ENCODE measurements at places on chromosomes 11 and 22. TPM values are rescaled to one million over a fixed set of nuclear protein-coding genes. Genes with fewer than 3 reads are reported as not detected.

- no peaks in the 10 kb centered on the region for H3K36me3 ChIP-seq
- no peaks in the 10 kb centered on the region for H3K4me1 ChIP-seq
- no peak overlapping the region for H3K4me3 ChIP-seq
- no peaks in the 10 kb centered on the region for H3K27me3 ChIP-seq
- no peak overlapping the region for H3K27ac ChIP-seq
Observed at GRCh38 chr11:93591247-93591898, 48.2 kb upstream of the SMCO4 start.

- H3K4me3 ChIP-seq = no peak overlapping the region
- H3K27me3 ChIP-seq = no peaks in the 10 kb centered on the region
- no peak overlapping the region for H3K27ac ChIP-seq
Observed at GRCh38 chr11:110251836-110252235, 44.6 kb downstream of the RDX start.

DNA sequence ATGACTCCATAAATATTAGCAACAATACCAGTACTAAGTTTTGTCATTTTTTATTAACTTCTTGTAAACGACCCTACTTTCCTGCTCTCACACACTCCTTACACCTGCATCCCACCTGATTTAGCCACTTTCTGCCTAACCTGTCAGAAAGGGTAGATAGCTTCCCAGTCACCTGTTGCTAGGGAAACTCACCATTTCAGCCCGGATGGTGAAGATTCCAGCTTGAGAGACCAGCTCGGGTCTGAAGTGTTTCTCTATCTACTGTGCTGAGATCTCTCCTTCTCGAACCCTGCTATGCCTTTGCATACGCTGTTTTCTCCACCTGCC lies at the start of gene PARVG:
Gene PARVG (plus strand): TSS at position 220 of the 327 bp plus-strand sequence. CDS start 2,405 bp downstream, outside the sequence.
- DNase-seq = no peak
- H3K36me3 ChIP-seq = no peaks in the 10 kb centered on the region
- H3K4me1 ChIP-seq = no peaks in the 10 kb centered on the region
- no peak within 1 kb of the TSS for H3K4me3 ChIP-seq

GRCh38 chr22:41914611-41915034 lies 251 bp downstream of the SHISA8 start:
- no peak overlapping the region for H3K4me3 ChIP-seq
- DNase-seq = no peak
- H3K27me3 ChIP-seq = peaks cover 5% of the 10 kb centered on the region
- H3K27ac ChIP-seq = no peak overlapping the region
- no peaks in the 10 kb centered on the region for H3K36me3 ChIP-seq

GRCh38 chr11:115869780-115870431 lies 365.7 kb upstream of the CADM1 start:
- H3K27me3 ChIP-seq = no peaks in the 10 kb centered on the region
- no peaks in the 10 kb centered on the region for H3K36me3 ChIP-seq
- no peak overlapping the region for H3K4me3 ChIP-seq
- H3K27ac ChIP-seq = no peak overlapping the region
- DNase-seq = peak; percentile 65

GRCh38 chr11:27679136-27680015 lies 20.9 kb downstream of the BDNF start:
- no peak overlapping the region for H3K27ac ChIP-seq
- no peaks in the 10 kb centered on the region for H3K36me3 ChIP-seq
- H3K27me3 ChIP-seq = no peaks in the 10 kb centered on the region
- H3K4me3 ChIP-seq = no peak overlapping the region

DNA sequence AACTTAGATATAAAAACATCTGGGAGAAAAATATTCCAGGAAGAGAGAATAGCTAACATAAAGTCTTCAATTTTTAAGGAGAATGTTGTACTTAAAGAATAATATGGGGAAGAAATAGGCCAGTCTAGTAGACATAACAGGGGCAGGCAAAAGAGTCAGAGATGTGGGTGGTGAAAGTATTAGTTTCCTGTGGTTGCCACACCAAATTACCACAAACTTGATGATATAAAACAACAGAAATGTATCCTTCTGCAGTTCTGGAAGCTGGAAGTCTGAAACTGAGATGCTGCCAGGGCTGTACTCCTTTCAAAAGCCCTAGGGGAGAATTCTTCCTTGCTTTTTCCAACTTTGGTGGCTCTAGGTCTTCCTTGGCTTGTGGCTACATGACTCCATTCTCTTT lies 1309.7 kb downstream of the LRRC4C start:
- H3K4me1 ChIP-seq = no peaks in the 10 kb centered on the region
- DNase-seq = no peak
- H3K27ac ChIP-seq = no peak overlapping the region
- H3K36me3 ChIP-seq = no peaks in the 10 kb centered on the region
- H3K4me3 ChIP-seq = no peak overlapping the region

DNA sequence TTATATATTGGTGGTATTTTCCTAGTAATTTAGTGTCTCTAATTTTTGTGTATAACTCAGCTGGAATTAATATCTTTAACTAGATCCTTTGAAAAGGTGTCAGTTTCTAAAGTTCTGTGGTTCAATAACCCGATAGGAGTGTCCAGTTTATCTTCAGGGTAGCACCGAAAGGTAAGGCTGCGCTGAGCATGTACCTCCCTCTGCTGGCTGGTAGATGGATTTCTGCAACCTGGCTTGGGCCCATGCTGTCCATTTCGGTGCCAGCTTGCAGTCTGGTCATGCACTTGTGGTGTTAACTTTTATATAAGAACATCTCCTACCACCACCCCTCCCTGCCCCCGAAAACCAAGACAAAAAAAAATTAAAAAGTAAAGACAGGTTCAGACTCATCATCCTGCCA lies 24.7 kb downstream of the EXT2 start:
- H3K4me1 ChIP-seq = no peaks in the 10 kb centered on the region
- H3K36me3 ChIP-seq = peaks cover 29% of the 10 kb centered on the region
- H3K27me3 ChIP-seq = no peaks in the 10 kb centered on the region
- H3K27ac ChIP-seq = no peak overlapping the region

- DNase-seq = no peak
- H3K27me3 ChIP-seq = no peaks in the 10 kb centered on the region
- H3K36me3 ChIP-seq = no peaks in the 10 kb centered on the region
- no peak overlapping the region for H3K27ac ChIP-seq
- no peak overlapping the region for H3K4me3 ChIP-seq
Observed at GRCh38 chr11:46984987-46985386, 48.4 kb downstream of the CSTPP1 start.

DNA sequence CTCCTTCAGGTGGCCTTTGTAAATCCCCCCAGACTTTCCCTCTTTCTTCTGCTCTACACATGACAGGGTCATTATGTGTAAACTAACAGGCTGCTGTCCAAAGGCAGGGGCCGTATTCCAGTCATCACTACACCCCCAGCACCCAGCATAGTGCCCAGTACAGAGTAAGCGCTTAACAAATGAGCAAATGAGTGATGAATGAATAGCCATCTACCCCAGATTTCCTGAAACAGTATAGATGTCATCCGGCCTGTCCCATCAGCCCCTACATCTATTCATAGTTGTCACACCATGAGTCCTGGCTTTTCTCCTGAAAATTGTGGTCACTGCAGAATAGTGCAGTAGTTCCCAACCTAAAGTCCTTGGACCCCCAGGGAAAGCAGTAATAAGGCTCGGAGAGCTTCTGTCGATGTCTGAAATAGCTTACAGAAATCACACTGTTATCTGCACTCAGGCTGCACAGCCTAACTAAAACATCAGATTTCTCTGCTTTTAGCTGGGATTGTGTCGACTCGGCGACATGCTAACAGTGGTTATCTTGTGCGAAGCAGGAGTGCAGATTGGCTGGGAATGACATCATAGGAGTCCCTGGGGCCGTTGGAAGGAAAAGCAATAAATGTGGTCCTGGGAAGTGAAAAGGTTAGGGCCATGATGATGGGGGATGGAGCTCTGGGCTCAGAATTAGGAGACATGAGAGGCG lies 143.8 kb upstream of the NECTIN1 start:
- no peaks in the 10 kb centered on the region for H3K27me3 ChIP-seq
- H3K4me1 ChIP-seq = no peaks in the 10 kb centered on the region
- no peak overlapping the region for H3K4me3 ChIP-seq
- no peak overlapping the region for H3K27ac ChIP-seq

GRCh38 chr11:60834742-60835533 lies 7.0 kb upstream of the CCDC86 start:
- DNase-seq = no peak
- H3K4me1 ChIP-seq = 0 out of 2 replicates have a peak, but pooled peaks cover 4% of the 10 kb centered on the region
- H3K36me3 ChIP-seq = no peaks in the 10 kb centered on the region
- no peak overlapping the region for H3K27ac ChIP-seq

GRCh38 chr11:126839496-126839895 lies 161.1 kb downstream of the KIRREL3 start:
- H3K27ac ChIP-seq = no peak overlapping the region
- no peaks in the 10 kb centered on the region for H3K36me3 ChIP-seq
- no peaks in the 10 kb centered on the region for H3K27me3 ChIP-seq
- no peaks in the 10 kb centered on the region for H3K4me1 ChIP-seq
- no peak overlapping the region for H3K4me3 ChIP-seq

GRCh38 chr11:125443767-125444311 lies 52.2 kb downstream of the FEZ1 start:
- no peaks in the 10 kb centered on the region for H3K36me3 ChIP-seq
- H3K4me1 ChIP-seq = no peaks in the 10 kb centered on the region
- no peak for DNase-seq
- H3K4me3 ChIP-seq = no peak overlapping the region
- no peak overlapping the region for H3K27ac ChIP-seq

DNA sequence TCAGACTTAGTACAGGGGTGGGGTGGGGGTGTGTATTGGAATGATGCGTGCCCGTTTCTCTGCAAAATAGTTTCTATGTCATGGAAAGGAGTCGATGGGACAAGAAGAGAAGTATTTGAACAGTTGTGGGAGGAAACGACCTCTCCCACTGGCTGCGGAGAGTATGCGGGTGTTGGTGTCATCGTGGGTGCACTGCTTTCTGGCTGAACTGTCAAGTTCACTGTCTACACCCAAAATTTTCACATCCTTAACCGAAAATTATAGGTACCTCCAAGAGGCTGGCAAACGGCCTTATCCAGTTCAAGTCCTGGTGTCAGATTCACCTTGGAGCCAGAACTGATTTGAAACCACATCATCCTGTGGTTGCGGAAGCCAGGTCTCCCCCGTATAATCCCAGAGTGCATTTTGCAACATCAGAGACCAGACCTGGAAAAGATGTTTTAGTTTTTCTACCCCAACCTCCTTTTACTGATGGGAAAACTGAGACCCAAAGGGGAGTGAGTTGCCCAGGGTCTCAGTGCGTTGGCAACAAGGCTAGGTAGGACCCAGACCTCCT lies 497 bp upstream of the SSRP1 start:
- DNase-seq = no peak
- peaks cover 10% of the 10 kb centered on the region for H3K4me1 ChIP-seq
- peaks cover 31% of the 10 kb centered on the region for H3K36me3 ChIP-seq
- H3K4me3 ChIP-seq = peak overlapping the region; percentile 84
- H3K27me3 ChIP-seq = no peaks in the 10 kb centered on the region
- peak overlapping the region; percentile 42 for H3K27ac ChIP-seq

DNA sequence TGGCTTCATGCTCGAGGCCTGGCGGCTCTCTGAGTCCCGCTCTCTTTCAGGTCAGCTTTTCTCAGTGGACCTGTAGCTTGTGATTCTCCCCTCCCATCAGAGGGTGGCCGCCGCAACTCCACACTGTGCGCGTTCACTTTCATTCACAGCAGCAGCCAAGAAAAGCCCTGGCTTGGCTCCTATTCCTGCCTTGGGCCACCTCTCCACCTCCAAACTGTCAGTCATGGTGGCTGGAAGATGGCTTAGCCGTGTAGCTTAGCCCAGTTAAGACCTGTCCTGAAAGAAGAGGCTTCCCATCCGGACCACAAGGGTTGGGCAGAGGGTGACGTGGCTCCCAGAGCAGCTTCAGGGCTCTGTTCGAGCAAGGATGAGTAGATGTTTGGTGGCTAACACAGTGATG lies 125.5 kb downstream of the TBC1D22A start:
- H3K27me3 ChIP-seq = no peaks in the 10 kb centered on the region
- H3K27ac ChIP-seq = no peak overlapping the region
- no peak overlapping the region for H3K4me3 ChIP-seq
- no peaks in the 10 kb centered on the region for H3K4me1 ChIP-seq
- DNase-seq = no peak
- H3K36me3 ChIP-seq = no peaks in the 10 kb centered on the region

DNA sequence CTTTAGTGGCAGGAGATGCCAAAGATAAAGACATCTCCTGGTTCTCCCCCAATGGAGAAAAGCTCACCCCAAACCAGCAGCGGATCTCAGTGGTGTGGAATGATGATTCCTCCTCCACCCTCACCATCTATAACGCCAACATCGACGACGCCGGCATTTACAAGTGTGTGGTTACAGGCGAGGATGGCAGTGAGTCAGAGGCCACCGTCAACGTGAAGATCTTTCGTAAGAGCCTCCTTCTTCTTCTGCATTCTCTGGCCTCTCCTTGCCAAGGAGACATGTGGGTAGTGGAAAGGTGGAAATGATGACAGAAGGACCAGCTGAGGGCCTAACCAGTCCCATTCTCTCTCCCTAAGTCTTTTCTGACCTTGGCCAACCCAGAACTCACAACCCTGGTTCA lies 110.1 kb upstream of the TTC12 start:
- no peaks in the 10 kb centered on the region for H3K27me3 ChIP-seq
- no peak overlapping the region for H3K27ac ChIP-seq
- no peaks in the 10 kb centered on the region for H3K4me1 ChIP-seq

GRCh38 chr11:68335683-68336082 lies 23.3 kb downstream of the LRP5 start:
- H3K27ac ChIP-seq = no peak overlapping the region
- H3K36me3 ChIP-seq = peaks cover 11% of the 10 kb centered on the region
- no peaks in the 10 kb centered on the region for H3K27me3 ChIP-seq
- no peak overlapping the region for H3K4me3 ChIP-seq
- no peak for DNase-seq

DNA sequence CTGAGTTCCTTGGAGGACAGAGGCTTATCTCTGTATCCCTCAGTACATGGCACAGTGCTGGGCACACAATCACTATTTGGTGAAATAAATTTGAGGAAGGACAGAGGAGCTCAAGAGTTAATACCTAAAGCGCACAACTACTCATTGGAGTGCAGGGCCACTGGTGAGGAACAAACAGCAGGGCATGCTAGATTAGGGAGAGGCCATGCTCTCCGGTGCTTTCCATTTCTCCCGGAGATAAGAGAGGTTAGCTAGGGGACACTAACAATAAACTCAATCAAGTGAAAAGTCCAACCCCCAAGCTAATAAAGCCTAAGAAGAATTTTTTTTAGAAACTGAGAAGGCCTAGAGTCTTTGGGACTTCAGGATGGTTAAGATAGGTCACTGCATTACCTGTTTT lies 29.1 kb downstream of the NFRKB start:
- no peak overlapping the region for H3K4me3 ChIP-seq

DNA sequence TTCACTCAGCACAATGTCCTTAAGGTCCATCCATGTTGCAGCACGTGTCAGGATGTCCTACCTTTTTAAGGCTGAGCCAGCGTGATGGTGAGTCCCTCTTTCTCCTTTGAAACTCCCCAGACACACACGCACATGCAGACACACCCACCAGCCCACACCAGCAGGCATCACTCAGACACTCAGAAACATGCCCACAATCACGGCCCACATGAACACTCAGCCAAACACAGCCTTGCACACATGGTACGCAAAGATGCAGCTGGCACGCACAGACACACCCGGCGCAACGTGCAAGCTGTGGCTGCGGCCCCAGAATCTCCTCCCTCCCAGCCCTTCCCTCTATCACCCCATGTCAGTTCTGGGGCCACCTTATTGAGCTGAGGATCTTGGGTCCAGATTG lies 8.0 kb downstream of the FADS3 start:
- DNase-seq = no peak
- H3K4me3 ChIP-seq = no peak overlapping the region
- H3K36me3 ChIP-seq = peaks cover 10% of the 10 kb centered on the region

- H3K4me1 ChIP-seq = no peaks in the 10 kb centered on the region
- H3K4me3 ChIP-seq = no peak overlapping the region
- H3K27ac ChIP-seq = no peak overlapping the region
Observed at GRCh38 chr11:60947700-60948099, 4.3 kb downstream of the SLC15A3 start.

HEPHL1 gene
- total RNA-seq = not detected

FDX1 gene
- 8.3 TPM for total RNA-seq

RRP7A gene
- total RNA-seq = 34.2 TPM

MFNG gene
- 1.1 TPM for total RNA-seq

KLHL22 gene
- total RNA-seq = 12.2 TPM

LSP1 gene
- 15.0 TPM for total RNA-seq

OR5A2 gene
- total RNA-seq = not detected

THY1 gene
- total RNA-seq = 2.5 TPM

Data from SJCRH30 (cell line).